K562 (cell line): ENCODE measurements at places on chromosomes 5 and 9.

GRCh38 chr5:71903808-71904207 lies 184.7 kb downstream of the CARTPT start:
- DNase-seq: no peak

- DNase-seq: no peak
These were observed 102.4 kb downstream of the VAV2 start for GRCh38 chr9:133889584-133890301.

DNA sequence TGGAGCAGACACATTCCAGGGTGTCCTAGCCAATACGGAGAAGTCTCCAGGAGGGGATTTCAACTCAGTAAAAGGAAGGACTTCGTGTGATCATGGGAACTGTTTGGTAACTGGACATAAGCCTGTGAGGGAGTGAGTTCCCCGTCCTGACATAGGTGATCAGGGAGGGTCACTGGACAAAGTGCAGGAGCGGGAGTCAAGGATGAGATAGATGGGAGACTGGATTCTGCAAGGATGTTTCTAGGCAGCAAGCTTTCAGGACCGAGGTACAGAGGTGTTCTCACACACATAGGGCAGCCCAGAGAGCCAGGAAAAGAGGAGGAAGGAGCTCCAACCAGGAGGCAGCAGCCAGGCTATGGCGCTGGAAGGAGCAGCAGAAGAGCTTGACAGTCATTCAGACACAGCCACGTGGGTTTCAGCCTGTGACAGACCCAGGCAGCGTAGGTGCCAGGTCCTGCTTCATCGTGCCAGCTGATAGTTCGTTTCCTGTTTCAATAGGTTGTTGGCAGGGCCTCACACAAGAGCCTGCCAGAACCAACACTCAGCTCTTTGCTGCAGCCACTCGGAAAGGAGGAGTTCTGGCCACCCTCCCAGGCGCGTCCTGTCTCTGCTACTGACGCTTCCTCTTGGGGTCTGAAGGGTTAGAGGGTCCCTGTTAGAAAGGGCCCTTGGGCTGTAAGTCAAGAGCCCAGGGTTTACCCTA lies 84.1 kb downstream of the AMBP start:
- no peak for DNase-seq

- DNase-seq: peak; percentile 44
These were observed 92.7 kb downstream of the VCAN start for GRCh38 chr5:83564069-83564749.

DNA sequence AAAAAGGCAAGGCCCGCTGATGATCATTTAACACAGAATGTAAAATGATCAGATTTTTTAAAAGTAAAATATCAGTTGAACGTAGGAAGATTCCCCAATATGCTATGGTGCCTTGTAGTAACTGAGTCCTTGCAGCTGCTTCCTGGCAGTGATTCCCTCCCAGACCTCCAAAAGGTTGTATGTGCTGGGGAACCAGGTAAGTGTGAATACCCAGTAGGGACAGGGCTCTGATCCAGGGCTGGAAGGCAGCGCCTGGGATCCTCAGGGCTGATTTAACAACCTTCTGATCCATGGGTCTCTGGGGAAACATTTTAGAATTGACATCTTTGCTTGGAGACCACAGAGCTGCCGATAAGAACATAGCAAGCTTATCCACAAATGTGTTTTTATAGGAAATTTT lies 76.7 kb upstream of the IL6ST start:
- no peak for DNase-seq

DNA sequence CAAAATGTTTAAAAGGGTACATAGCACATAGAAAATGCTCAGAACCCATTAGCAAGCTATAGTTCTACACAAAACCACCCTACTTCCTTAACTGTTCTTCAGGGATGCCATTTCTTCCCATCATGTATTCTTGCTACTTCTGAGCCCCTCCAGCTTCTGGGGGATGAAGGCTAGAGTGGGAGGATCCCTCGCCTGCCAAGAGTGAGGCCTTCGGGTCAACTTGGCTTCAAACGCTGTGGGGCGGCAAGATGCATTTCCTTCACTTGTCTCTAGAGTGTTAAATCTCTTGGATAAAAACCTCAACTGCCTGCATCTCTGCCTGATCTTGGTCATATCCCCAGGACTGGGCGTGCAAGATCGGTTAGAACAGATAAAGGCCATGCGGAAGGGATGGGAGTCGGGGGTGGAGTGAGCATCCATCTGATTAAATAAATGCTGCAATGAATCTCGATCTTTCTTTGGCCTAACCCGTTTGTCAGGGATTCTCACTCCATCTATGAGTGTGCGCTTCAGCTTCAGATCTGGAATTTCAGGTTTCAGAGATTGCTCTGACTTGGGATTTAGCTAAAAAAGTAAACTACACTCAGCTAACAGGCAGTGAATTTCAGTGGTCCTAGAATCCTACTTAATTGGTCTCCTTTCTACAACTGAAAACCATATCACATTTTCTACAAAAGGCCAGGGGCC lies 118.0 kb upstream of the PANK3 start:
- no peak for DNase-seq

GRCh38 chr5:71483355-71483754 lies 27.9 kb downstream of the BDP1 start:
- no peak for DNase-seq

DNA sequence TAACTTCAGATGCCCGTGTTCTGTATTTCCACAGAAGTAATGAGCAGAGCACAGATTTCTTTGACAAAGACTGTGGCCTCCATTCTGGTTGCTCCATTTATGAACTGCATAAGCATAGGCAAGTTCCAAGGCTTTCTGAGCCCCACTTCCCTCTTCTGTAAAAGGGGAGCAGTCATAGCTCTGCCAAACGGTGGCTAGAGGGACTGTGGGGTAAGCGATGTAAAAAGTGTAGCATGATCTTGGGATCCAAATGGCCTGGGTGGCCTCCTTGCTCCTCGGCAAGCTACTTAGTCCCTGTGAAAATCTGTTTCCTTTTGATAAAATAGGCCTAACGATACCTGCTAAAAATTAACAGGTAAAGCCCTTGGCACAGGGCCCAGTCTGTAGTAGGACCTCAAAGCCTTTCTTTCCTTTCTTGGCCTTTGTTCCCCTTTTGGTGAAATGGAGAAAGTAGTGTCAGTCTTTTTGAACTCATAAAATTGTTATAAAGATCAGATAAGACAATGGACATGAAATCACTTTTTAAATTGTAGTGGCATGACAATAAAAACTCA lies 646.6 kb downstream of the ACTL7B start:
- DNase-seq: no peak

GRCh38 chr5:124045412-124045811 lies 533.4 kb downstream of the CSNK1G3 start:
- no peak for DNase-seq

GRCh38 chr5:123947797-123948196 lies 435.8 kb downstream of the CSNK1G3 start:
- DNase-seq: no peak

DNA sequence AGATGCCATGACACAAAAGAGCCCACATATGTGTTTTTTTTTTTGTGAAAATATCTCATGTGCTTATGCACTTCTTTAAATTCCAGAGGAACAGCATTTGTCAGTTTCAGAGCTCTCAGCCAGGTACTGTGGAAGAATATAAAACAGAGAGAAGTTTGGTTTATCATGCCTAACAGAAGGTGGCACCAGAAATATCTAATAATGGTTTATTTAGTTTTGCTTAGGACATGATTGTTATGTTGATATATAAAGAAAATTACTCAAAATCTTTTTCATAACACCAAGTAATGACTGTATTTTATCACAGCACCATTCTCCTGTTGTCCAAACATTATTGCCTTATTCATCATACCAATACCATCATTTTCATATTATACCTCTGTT lies 455.6 kb upstream of the ACTBL2 start:
- no peak for DNase-seq

- no peak for DNase-seq
These were observed 1.3 kb downstream of the SLC6A3 start for GRCh38 chr5:1443991-1444360.

- DNase-seq: no peak
These were observed 52.9 kb upstream of the ZNF366 start for GRCh38 chr5:72559866-72560766.

DNA sequence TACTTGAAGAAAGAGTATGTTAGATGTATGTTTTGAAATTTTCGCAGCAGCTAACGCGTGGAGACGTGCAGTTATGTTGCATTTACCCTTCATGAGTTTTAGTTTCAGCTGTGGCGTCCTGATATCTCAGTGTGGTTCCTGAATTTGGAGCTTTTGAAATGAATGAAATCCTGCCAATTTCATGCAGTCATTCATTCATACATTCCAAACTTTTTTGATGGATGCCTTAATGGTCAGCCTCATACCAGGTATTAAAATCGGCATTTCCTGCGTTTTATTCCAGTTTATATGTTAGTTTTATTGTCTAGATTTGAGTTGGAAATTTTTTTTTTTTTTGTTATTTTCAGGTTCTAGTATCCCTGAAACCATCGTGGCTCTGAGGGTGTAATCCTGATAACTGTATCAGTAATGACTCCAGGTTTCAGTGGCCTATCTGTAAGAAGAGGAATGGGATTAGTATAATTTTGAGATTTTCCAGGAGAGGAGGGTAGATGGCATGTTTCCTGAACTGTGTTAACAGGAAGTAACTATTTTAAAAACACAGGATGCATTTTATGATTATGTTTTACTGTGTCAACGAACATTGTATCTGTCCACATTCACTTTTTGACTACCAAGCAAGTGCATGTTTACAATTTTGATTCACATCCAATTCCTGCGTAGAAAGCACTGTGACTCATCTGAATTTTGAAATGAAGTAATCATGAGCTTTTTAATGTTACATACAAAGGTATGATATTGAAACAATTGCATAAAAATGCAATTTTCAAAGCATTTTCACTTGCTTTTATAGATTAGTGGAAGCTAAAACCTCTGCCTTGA lies 1.0 kb downstream of the FOCAD start:
- no peak for DNase-seq

GRCh38 chr5:149618581-149619248 lies 37.4 kb downstream of the ARHGEF37 start:
- DNase-seq: peak; percentile 76

DNA sequence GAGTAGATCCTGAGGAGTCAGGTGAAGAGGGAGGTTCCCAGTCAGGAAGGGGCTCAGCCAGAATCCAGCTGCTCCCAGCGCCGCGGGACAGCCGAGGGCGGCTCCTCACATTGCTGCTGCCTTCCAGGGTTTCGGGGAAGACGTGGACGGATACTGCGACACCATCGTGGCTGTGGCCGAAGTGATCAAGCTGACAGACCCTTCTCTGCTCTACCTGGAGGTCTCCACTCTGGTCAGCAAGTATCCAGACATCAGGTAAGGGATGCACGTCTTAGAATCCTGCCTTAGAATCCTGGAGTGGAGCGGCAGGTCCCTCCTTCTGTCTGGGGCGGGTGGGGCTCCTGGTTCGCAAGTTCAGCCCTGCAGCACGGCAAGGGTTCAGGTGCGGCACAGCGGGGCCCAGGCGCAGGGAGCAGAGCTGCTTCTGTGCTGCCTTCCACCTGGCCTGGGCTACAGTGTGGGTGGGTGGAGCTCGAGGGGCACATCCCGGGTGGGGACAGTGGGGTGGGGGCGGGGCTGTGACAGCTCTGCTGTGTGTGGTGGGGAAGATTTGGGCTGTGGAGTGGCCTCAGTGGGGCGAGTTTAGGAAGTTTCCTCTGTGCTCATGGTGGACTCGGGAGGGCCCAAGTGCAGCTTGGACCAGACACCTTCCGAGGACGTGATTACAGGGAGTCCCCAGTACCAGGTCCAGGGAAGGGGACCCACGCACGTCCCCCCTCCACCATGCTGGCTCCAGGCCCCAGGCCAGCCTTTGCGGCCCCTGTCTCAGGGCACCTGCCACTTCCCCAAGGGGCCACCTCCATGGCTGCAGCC lies 22.8 kb downstream of the EXOC3 start:
- DNase-seq: no peak

GRCh38 chr5:106877881-106878280 lies 792.9 kb downstream of the EFNA5 start:
- DNase-seq: no peak

- DNase-seq: no peak
These were observed 44.6 kb downstream of the MSX2 start for GRCh38 chr5:174769005-174769404.

DNA sequence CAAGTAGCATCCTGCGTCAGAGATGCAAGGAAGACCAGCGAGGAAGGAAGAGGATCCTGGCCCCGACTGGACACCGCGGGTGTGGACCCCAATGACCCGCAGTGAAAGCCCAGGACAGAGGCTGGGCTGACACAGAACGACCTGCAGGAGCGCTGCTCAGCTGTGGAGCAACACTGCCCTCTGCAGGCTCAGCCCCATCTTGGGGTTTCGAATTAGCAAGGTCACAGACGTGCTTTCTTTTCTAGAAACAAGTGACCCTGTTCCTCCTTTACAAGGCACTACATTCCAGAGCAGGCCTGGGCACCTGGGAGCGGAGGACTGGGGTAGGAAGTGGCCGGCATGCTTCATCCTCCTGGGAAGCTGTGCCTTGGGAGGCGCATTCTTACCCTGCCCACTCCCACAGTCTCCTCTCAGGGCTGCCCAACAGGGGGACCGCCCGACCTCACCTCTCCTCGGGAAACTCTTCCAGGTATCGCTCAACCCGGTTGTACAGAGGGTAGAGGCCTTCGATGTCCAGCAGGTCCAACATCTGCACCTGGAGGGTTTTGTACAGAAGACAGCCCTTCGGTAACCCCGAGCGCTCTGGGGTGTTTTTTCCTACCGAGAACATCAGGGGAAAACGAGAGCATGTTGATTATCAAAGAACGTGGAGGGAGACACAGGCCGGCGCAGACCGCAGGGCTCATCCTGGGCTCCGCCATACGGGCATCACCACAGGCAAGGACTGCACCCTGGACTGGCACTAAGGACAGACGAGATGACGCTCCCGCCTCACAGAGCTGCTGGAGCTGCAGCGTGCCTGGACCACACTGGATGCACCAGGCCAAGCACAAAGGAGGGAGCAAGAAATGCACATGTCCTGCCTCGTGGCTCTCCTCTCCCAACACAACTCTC lies 35.0 kb downstream of the IPPK start:
- peak; percentile 82 for DNase-seq

DNA sequence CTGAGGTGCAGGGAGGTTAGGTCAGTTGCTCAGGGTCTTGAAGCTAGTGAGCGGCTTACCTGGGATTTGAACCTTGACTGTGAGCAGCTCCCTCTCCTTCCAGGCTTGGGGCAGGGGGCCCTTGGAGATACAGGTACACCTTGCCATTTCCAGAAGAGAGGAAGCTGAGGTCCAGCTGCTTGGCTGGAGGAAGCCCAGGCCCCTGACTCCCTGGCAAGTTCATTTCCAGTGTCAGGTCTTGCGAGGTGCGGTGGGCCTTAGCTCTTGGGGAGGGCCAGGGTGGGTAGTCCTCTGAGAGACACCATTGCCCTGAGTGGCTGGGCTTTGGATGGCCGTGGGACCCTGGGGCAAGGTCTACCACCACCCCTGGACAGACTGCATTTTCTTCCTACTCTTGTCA lies 9.3 kb downstream of the PPARGC1B start:
- no peak for DNase-seq

DNA sequence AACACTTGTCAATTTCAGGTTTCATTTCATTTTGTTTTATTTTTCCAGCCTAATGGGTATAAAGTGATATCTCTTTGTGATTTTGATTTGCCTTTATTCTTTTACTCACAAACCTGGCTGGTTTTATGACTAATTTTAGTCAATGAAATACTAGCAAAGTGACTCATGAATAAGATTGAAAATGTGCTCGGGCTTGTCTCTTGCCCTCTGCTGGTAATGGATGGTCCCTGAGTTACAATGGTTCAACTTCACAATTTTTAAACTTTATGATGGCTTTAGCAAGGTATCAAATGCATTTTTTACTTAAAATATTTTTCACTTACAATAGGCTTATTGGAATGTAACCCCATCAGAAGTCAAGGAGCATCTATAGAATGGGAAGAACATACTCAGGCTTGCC lies 431.4 kb upstream of the CCNG1 start:
- DNase-seq: no peak

- DNase-seq: peak; percentile 53
These were observed 12.7 kb upstream of the THG1L start for GRCh38 chr5:157718519-157718918.
